ENCODE measurements at places on chromosomes 13 and 19.

- no peak for DNase-seq
Measured at GRCh38 chr19:5889288-5889971, 14.2 kb downstream of the NDUFA11 start.

- peak; percentile 100 for DNase-seq
Measured at GRCh38 chr19:12937093-12937926, 1.1 kb upstream of the CALR start.

DNA sequence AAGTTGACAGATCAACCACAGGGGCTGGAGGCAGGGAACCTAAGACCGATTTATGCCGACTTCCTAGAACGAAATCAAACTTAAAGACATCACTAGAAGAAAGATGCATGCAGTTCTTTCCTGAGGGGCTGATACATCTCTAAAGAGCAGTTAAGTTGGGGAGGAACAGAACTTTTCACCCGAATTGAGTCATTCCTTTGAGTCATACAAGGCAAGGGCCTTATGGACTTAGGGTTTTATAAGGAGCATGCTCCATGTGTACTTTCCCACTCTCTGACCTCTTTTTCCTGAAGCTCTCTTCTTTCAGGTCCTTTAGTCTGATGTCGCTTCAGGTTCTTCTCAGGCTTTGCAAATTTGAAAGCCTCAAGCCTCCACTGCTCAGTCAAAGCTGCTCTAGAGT is 7.9 kb upstream of the FBXL3 start:
- DNase-seq = no peak

GRCh38 chr13:67296511-67296910 is 66.4 kb upstream of the PCDH9 start:
- no peak for DNase-seq

- DNase-seq = peak; percentile 67
Measured at GRCh38 chr19:43809762-43810696, 7.8 kb upstream of the LYPD5 start.

GRCh38 chr13:75904012-75904411 is 267.9 kb downstream of the LMO7 start:
- DNase-seq = no peak

DNA sequence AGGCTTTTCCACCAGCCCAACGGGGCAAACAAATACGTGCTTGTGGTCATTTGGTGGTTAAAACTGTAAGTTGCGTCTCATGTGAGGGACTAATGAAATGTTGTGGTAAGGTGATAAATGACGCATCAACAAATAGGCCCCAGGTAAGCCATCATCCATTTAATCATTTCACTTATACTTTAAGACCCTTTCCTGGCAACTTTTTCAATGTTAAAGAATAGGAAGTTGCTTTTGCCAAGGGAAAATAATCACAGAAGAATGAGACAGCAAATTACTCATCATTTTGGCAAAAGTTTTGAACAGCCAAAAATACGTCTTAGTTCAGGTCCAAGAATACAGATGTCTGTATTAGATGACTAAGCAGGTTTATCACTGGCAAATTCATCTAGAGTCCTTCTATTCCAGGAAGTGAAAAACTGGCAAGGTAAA is 660.4 kb downstream of the SLITRK1 start:
- no peak for DNase-seq

DNA sequence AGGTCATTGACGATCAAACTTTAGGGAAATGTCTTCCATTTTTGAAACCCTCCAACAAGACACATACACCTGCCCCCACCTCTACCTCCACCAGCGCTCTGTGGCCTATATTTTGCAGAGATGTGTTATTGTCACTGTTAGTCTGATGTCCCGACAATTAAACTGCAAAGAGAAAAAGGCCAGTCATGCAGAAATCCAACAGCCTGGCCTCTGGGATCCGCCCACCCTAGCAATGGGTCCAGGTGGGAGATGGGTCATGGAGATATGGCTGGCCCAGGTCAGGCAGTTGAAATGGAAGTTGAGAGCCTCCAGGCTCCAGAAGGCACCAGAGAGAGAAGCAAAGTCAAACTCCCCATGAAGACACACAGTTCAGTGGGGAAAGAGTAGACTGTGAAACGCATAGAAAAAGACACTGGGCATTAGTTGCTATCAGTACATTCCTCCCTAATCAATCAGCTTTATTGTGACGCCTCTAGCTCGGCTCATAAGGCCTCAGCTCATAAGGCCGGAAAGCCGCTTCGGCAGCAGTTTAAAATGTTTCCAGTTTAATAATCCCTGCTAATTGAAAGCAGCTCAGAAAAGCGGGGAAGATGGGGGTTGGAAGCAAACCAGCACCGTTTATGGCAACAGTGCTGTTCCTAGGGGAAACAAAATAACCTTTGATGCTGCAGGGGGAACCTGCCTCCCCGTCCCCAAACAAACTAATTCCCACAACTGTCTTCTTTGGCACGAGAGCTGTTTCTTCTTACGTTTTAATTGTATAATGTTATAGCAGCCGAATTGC is 239.7 kb upstream of the ZNF507 start:
- no peak for DNase-seq
